ENCODE measurements at places on chromosomes 5 and 9.

DNA sequence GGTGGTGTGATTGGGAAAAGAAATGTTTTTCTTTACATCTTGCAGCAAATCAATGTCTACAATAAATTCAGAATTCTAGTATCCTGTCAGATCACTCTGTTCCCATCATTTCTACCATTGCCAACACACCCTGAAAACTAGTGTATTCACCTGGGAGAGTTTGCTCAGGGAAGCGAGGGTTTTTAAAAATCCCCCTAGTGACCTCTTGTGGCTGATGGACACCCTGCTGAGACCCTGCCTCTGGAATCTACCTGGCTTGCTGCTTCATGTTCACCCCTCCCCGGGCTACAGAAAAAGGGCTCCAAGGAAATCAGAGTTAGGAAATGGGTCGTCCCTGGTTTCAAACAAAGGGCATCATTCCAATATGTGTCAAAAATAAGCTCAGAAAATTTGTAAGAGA, 21.4 kb upstream of the ALDOB start:
- no peak for DNase-seq

GRCh38 chr9:86413971-86414880, 60.0 kb upstream of the TUT7 start:
- DNase-seq, result no peak

DNA sequence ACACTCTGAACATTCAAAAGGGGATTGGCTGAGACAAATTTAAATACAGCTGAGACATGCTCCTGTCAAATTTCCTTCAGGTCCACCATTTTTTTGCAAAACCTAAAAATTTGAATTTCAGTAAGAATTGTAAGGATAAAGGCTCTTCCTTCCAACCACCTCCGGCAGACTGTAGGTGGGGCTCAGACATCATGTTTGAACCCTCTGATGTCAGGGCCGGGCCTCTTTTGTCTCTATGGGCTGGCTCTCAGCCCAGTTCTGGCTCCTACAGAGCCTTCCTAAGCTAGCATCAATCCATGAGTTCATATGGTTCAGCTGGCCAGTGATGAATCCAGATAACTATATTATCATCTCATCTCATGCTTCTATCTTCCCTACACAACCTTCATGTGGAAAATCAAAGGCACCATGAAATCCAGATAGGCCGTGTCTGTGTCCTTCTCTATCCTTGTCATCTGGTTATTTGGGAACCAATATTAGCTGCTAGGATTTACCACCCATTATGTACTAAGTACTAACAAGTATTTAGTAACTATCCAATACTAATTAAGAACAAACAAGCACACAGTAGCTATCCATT, 44.2 kb downstream of the NIPSNAP3B start:
- peak; percentile 13 for DNase-seq

GRCh38 chr9:124632077-124632621, 125.0 kb upstream of the NR5A1 start:
- DNase-seq, result no peak

DNA sequence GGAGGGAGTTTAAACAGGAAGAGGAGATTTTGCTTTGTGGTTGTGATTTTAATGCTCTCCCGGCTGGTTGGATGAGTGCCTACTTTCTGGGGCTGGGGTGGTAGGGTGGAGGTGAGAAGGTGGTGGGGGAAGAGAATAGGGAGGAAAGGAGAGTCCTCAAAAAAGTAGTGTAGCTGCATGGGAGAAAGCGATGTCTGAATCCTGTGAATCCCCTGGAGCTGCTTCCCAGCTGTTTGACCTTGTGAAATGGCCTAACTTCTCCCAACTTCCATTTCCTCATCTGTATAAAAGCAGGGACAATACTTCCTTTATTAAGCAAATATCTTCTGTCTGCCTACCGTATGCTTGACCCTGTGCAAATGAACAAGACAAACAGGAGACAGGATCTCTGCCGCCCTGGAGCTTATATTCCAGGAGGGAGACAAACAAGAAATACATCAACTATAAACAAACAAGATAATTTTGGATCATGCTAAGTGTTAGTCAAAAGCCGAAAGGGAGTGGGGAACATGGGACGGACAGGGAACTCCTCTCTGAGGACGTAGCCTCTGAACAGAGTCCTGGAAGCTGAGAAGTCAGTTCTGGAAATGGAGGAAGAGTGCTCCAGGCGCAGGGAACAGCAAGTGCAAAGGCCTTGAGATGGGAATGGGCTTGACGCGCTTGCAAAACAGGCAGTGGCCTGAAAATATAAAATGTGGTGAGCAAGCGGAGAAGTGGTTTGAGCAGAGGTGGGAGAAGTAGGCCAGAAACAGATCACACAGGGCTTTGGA, 103.5 kb downstream of the SPRY4 start:
- DNase-seq, result no peak

DNA sequence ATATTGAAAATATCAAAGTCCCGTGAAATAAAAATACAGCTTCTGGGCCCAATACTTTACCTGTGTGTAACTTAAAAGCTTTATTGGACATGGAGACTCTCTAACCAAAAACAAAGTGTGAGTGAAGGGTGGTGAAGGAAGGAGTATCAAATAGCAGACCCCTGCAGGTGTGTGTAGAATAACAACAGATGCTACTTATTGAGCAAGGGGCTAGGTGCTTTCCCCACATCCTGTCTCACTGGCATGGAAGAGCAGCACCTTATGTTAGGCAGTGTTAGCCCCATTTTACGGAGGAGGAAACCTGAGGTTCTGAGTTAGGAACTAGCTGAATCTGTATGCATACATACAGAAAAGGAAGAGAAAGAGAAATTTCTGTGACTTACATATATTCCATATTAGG, 21.8 kb downstream of the SLIT3 start:
- no peak for DNase-seq

GRCh38 chr9:105258225-105258737, 13.8 kb downstream of the SLC44A1 start:
- DNase-seq, result no peak

DNA sequence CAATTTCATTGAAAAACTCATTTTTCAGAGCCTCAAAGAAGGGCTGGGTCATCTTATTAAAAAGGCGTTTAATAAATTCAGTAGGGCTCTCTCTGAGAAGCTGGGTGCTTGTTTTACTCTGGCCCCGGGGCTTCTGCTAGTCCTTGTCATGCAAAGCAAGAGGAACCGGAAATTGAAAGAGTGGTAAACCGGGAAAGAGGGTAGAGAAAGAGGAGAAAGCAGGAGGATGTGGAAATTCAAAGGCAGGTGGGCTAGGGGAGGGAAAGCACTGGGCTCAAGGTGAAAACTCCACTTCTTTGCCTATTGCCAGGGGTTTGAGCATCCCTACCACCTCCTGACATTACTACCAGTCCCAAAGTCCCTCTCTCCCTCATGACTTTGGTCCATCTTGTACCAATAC, 64.6 kb upstream of the AGXT2 start:
- DNase-seq, result no peak

GRCh38 chr5:138569782-138570181, 5.4 kb downstream of the HSPA9 start:
- DNase-seq, result no peak
